NCI-H226 (cell line): ENCODE measurements at places on chromosomes 6 and 20.
A peak's percentile ranks its signal among the peaks of the same experiment; 100 is the strongest.

DNA sequence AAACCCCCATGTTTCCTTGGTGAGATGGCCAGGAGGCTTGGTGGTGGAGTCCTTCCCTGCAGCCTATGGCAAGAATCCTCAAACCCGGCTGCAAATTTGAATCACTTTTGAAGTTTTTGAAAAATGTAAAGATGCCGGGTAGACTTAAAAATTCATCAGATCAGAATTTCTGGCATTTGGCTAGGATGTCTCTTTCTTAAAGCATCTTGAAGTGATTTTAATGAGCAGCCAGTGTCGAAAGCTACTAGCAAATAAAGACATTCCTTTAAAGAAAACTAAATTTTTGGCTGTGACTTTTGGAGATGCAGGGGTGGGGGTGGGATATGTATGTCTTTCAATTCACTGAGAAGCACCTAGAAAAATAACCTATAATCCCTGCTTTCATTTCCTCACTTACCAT lies 25.6 kb upstream of the NOX3 start:
- DNase-seq: no peak

- peak; percentile 16 for DNase-seq
Observed at GRCh38 chr6:37170273-37171200, 585 bp downstream of the PIM1 start.

DNA sequence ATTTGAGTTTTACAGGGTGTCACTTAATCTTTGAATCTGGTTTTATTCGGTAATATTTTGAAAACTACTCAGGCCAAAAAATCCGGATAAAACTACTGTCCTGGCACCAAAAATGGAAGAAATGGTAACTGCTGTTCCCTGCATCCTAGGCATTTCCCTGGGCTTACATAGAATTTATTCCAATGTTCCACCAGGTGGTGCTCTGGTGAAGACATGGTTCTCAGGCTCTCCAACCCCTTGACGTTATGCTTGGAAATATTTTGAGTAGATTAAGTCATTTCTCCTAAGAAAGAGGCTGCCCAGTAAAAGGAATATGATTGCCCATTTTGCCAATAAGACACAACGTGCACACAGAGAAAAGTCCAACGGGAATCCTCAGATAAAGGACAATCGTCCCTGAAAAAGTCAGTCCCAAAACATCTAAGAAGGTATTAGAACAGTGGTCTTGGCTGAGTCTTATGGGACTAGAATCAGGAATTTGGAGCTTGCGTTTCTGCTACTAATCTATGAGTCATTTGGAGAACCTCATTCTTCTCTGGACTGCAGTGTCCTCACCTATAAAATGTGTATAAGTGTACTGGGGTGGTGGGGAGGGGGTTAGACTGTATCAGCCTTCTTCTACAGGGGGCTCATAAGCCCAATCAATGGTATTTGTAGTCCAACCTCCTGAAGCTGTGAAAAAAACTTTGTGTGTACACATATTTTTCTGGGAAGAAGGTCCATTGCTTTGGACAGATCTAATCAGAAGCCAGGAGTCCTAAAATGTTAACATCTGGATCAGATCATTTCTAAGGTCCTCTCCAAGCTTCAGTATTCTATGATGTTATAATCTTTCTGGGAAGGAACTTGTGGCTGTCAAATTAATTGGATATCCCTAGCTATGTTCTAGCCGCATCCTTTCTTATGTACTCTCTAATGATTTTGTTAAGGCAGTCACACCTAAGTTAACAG lies 131.0 kb upstream of the BMP2 start:
- peak; percentile 24 for DNase-seq

DNA sequence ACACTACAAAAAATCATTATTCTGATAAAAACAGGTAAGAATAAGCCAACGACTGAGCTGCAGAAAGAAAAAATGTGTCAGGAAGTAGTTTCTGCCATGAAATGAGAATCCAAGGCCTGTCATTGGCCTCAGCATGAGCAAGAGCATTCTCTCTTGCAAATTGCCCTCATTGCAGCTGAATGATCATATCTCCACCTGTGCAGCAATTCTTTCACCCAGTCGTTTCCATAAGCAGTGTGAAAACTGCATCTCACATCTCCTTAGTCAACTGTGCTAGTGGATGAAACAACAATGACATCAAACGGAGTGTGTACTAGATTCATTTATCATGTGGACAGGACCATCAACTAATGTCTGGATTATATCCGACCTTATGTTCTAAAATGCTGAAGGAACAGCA lies 88.2 kb upstream of the STXBP5 start:
- no peak for DNase-seq

DNA sequence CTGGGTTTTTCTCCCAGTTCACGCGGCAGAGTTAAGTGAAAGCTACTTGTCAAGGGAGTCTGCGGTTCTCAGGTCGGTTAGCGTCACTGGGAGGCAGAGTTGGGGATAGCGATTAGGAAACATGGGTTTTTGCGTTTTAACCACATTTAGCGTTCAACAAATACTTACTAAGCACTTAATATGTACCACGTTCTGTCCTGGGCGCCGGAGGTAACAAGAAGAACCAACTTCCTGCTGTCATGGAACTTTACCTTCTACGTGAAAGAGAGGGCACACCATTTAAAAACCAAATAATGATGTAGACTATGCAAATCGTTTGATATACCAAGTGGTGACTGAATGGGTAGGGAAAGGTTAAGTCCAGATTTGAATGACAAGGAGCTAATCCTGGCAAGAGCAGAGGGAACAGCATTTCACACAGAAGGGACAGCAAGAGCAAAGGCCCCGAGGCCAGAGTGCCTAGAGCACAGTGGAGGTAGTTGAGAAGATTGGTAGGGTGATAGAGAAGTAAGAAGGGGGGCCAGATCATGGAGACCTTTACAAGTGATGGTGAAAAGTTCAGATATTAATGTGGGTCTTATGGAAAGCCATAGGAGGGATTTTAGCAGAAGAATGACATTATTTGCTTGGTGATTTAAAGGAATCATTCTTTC lies 744 bp downstream of the RIOK1 start:
- no peak for DNase-seq

DNA sequence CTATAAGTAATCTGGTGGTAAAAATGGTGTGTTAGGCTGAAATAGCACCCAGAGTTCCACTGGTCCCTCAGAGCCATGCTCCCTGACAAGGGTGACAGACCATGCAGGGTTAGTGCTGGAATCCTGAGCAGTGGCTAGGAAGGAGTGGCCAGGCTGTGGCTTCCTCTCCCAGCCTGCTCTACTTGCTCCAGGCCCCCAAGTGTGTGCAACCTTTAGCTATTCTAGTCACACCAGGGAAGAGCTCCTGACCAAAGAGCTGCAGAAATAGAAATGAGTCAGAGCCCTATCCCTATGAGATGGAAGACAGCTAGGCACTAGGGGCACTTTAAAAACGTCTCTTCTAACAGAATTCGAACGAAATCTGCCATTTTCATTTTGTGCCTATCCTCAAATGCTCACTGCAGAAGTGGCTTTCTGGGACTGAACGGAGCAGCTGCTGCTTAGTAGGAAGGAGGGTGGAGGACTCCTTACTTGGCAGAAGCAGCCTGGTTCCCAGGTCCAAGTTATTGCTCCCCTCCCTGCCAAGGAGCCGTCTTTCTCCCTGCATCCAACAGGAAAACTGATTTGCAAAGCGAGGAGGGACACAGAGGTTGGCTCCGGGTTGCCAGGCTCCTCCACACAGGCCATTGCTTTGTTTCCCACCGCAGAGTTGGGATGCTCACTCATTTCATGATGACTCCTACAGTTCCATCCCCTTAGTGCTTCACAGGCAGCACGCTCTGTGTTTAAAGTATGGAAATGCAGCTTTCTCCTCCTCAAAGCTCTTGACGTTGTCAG lies 754.5 kb downstream of the C6orf118 start:
- no peak for DNase-seq

DNA sequence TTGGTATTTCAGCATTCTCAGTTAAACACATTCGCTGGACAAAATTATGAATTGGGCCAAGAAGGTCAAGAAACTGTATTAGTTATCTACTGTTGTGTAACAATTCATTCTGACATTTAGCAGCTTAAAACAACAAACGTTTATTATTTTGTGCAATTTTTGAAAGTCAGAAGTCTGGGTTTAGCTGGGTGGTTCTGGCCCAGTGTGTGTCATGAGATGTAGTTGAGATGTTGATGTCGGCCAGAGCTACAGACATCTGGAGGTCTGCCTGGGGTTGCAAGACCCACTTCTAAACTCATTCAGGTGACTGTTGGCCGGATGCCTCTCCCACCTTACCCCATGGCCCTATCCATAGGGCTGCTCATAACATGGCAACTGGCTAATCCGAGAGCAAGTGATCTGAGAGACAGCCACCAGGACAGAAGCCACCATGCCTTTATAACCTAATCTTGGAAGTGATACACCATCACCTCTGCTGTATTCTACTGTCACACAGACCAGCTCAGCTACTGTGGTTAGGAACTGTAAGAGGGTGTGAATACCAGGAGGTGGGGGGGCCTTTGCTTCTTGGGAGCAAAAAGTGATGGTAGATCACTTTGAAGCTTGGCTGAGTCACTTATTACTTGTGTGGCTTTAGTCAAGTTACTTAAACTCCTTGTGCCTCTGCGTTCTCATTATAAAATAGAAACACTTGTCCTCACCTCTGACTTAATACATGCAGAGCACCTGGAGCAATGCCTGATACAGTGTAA lies 217.0 kb upstream of the MYLIP start:
- DNase-seq: no peak

DNA sequence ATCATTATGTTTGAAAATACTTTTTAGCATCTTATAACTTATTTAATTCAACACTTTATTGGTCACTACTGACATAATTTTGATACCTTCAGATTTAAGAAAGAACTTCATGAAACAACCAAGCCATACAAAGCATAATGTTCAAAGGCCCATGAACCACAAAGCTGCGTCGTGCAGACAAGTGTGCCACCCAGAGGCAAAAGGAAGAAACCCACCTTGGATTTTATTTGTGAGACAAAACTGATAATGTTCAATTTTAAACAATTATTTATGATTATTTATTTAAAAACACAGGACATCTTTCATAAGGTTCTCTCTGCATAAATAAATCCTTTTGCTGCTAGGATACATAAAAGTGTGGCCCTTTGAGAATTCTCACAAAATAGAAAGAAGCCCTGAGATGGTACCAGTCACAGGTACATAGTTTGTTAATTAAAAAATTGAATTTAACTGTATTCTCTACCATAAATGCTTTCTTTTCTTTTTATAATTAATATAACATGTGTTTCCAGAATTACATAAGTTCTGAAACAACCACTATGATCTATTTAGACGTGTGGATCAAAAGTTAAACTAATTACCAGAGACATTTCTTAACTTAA lies 143.7 kb downstream of the RALGAPA2 start:
- no peak for DNase-seq

DNA sequence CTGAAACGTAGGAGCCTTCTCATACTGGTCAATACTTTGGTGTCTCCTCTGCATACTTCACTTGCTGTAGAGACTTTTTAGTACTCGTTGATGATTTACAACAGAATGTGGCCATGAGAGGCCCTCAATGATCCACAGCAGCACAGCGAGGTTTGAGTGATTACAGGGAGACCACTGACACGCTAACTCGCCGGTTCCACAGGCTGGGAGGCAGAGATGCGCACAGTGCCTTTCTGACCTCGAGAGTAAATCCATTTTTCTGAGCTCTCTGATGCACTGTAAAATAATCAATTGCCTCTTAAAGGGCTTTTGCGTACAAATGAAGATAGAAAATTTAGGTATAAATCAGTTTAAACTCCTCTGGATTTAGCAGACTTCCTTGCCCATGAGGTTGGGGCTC lies 56.2 kb upstream of the TBC1D7 start:
- no peak for DNase-seq

DNA sequence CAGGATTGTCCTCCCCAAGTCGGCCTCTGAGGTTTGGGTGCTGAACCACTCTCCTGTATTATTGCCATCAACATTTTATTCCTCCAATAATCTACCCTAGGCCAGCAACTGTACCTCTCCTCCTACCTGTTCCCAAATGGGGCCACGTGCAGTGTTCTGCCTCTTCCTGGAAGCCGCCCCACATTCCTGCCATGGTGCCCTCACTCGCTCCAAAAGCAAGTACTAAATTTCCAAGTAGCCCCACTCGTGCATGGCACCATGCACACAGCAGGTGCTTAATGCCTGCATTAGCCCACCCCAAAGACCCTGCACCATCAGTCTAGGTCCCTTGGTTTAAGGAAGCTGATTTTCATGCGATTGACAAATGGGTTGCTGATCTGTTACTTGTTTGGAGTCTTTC lies 147.8 kb downstream of the NFATC2 start:
- DNase-seq: no peak

- no peak for DNase-seq
Observed at GRCh38 chr6:13284646-13285045, 43.7 kb downstream of the TBC1D7 start.

DNA sequence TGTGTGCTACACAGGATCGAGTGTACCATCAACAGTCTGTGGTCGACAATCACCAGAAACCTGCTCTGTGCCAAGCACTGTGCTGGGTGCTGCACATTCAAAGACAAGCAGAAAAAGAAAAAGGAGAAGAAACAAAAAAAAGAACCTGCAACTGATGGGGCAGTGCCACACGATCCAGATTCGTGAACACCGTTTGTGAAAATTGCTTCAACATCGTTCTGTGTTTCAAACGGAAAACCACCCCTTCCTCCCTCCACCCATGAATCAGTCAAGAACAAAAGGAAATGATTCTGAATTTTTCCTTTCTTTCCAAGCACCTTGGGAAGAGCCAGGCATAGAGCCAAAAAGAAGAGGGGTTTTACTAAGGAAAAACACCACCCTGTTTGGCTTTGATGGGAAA lies 129.2 kb upstream of the ARID1B start:
- DNase-seq: no peak

- no peak for DNase-seq
Observed at GRCh38 chr6:126753606-126754005, 364.9 kb upstream of the RSPO3 start.

GRCh38 chr6:40347571-40348011 lies 239.6 kb downstream of the LRFN2 start:
- DNase-seq: no peak

DNA sequence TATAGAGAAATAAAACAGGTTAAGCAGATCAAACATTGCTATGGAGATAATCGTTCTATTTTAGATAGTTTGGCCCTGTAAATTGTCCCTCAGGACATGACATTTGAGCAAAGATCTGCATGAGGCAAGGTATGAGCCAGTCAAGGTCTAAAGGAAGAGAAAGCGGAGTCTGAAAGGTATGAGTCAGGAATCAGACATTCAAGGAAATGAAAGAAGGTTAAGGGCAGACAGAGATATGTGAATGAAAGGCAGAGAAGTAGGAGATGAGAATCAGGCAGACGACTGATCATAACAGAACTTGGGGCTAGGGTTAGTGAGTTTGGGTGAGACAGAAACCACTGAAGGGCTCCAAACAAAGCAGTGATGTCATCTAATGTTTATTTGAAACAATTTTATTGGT lies 775.8 kb downstream of the MAFB start:
- no peak for DNase-seq
